Activated T-cell treated with anti-CD3 and anti-CD28 coated beads for 4 hours (primary cell): ENCODE measurements at places on chromosomes 3 and 15.

DNA sequence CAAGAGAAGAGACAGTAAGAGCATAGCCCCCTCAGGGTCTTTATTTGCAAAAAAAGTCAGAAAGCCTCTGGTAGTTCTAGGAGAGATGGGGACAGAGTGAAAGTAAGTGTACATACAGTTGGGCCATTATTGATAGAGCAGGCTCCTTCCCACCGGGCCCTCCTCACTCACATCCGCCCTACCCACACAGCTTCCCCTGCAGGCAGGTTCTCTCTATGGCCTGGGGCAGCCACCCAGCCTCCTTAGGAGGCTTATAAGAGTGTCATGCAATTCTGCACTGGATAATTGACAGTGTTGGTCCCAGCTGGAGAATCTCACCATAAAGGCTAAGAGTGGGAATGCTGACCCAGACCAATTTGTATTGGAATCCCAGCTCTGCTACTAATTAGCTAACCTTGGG, 49.5 kb downstream of the SLC30A4 start:
- no peak for DNase-seq

DNA sequence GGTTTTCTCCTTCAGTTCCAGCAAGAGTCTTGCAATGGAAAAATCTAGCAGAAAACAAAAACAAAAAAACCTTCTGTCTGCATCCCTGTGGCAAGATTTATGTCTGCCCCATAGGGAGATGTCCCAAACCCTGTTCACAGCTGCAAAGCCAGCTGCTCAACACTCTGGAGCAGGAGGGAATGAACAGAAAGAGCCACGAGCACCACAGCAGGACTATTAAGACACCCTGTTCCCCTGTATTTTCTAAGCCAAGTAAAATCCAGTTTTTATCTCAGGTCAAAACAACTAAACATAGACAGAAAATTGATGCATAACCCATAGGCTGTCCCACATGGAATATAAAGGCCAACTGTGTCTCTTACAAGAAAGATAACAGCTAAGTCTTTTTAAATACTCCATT, 357.9 kb downstream of the LSAMP start:
- no peak for DNase-seq

- no peak for DNase-seq
Measured at GRCh38 chr15:55802600-55803376, 59.8 kb upstream of the PRTG start.

GRCh38 chr3:126954141-126954842, 28.6 kb upstream of the PLXNA1 start:
- no peak for DNase-seq

DNA sequence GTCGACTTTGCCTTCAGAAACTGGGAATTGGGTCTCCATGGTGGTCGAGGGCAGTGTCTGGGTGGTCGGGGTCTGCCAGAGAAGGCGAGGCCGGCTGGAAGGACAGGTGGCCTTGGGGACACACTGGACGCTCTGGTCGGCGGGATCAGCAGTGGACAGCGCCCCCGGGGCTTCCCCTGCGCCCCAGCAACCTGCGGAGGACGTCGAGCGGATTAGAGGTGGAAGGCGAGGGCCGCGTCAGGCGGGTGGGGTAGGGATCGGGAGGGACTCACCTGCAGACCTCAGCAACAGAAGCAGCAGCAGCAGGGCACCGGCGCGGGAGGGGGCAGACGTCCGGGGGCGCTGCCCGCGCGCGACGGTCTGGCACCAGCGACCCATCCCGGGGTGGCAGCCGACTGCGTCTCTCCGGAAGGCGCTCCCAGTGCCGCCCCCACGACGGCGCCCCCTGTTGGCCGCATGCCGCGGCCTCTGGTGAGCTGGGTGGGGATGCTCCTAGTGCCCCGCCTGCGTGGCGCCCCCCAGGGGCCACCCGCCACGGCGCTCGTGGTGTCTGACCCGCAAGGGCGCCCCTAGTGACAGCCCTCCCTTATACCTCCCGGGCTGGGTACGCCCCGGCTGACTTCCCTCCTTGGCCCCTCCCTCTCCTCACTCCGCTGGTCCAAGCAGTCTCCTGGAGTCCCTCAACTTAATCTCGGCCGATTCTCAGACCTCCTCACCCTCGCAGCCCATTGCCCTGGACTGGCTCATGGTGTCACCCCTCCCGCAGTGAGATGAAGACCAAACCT, at the start of gene PRSS50:
PRSS50 (minus strand) TSS at position 423 of the 785 bp plus-strand sequence; CDS start at position 378, 45 bp downstream.
- no peak for DNase-seq

DNA sequence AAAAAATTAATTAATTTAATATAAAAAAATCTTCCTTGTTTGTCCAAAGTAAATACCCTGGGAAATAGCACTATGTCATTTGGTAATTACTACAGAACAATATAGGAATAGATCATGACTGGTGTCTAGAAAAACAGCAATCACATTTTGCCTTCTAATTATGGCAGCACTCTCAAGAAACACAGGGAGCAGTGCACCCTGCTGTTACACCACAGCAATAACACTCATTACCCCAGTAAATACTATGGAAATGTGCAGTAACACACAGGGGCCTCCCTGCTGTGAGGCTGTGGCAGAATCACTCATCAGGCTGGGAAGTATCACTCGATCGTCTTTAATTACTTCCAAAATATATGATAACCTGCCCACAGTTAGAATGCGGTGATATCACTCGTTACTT, 646.0 kb downstream of the TUSC7 start:
- no peak for DNase-seq

DNA sequence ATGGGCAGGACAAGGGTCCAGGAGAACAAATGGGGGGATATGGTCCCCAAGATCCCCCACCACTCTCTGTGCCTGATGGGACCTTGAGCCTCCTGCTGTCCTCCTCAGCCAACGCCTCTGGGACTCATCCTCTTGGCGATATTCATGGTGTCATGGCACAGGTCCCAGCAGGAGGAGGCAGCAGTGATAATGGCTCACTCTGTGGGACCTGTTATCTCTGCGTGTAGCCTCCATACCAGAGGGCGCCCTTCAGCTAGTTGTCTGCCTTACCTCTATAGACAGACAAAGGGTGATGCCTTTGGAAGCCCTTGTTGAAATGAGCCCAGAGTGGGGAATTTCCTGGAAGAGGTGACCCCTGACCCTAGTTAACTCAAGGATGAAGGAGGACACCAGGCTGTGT, 7.4 kb downstream of the ZBTB47 start:
- DNase-seq, result no peak

DNA sequence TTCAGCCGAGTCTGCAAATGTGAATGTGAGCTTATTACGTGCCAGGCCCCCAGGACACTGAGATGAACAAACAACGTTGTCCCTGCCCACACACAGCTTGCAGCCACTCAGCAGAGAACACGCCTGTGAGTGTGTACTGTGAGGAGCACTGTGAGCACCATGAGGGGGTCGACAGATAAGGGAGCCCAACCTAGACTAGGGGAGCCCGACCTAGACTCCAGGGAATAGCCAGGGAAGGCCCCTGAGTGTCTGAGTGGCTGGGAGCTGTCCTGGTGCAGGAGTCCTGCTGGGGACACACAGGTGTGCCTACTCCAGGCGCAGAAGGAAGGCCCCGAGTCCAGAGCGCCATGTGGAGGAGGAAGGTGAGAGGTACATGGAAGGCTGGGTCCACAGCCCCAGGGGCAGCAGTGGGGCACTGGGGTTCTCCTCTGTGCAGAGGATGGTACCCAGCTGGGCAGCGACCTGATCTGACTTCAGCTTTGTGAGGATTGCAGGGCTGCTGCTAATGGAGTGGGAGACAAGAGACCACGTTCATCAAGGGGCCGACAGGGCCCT, 36.5 kb downstream of the MGLL start:
- DNase-seq, result no peak

- DNase-seq, result no peak
Measured at GRCh38 chr3:177823701-177824189, 626.5 kb upstream of the TBL1XR1 start.

DNA sequence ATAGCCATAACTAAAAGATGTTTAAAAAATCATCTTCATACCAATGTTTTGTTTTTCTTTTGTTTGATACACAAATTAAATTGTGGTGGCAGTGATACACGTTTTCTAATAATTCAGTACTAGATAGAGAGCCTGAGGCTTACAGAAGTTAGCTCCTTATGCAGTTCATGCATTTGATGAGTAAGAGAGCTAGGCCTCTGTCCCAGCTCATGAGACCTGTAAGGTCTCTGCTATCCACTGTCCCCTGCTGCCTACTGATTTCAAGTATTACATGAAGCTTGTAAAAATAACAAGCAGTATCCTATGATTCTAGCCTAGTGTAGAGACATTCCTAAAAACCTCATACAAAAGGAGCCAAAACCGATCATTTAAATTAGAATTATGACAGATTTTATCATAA, 144.5 kb downstream of the MBNL1 start:
- no peak for DNase-seq

GRCh38 chr3:13825311-13825579, 54.6 kb downstream of the WNT7A start:
- no peak for DNase-seq

- no peak for DNase-seq
Measured at GRCh38 chr15:73928241-73928579, 1.9 kb downstream of the LOXL1 start.

GRCh38 chr15:89400782-89401545, 66.3 kb upstream of the POLG start:
- no peak for DNase-seq

DNA sequence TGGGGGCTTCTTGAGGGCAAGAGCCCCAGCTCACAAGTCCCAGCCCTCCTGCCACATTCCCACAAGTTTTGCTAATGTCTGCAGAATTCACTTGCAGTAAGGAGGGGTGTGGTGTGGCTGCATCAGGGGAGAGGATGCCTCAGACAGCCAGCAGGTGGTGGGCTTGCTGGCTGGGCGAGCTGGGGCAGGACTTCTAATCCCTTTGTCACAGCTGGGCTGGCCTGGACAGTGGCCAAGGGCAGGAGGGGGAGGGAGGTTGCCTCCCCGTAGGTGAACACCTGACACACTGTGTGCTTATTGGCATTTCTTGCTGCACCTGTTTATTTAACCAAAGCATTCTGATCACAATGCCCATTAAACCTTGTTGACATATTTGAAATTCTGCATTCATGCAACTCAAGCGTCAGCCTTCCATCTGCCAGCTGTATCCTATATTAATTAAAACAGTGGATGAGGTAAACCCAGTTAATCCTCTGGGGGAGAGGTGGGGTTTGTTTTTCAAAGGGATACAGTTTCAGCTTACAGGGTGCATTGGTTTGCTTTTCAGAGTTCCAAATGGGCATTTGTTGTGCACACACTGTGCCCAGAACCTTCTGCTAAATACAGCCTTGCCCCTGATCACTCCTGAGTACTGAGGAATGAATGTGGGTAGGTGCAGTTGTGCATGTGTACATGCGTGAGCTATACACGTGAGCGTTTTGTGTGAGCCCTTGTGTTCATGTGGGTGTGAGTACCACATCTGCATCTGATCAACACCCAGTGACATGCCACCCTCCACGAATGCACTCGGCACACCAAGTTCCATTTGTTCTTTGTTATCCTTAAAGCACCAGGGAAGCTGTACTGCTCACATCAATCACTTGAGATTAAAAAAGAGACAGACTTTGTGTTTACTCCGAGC, 268.7 kb downstream of the XXYLT1 start:
- no peak for DNase-seq

GRCh38 chr3:49081429-49081828, 12.4 kb downstream of the QRICH1 start:
- DNase-seq, result no peak

- peak; percentile 51 for DNase-seq
Measured at GRCh38 chr3:169812332-169813235, at the start of the genes LRRC34 and LRRIQ4. Gene LRRC34 (minus strand): TSS chr3:169812904. CDS start chr3:169812548, 356 bp downstream. Gene LRRIQ4 (plus strand): TSS chr3:169812870. CDS start chr3:169821922, 9,052 bp downstream.
